NCI-H1417 (cell line): ENCODE measurements at places on chromosomes 6 and 20.

- no peak for DNase-seq
These were observed 153.0 kb downstream of the BCAS1 start for GRCh38 chr20:53917145-53918019.

DNA sequence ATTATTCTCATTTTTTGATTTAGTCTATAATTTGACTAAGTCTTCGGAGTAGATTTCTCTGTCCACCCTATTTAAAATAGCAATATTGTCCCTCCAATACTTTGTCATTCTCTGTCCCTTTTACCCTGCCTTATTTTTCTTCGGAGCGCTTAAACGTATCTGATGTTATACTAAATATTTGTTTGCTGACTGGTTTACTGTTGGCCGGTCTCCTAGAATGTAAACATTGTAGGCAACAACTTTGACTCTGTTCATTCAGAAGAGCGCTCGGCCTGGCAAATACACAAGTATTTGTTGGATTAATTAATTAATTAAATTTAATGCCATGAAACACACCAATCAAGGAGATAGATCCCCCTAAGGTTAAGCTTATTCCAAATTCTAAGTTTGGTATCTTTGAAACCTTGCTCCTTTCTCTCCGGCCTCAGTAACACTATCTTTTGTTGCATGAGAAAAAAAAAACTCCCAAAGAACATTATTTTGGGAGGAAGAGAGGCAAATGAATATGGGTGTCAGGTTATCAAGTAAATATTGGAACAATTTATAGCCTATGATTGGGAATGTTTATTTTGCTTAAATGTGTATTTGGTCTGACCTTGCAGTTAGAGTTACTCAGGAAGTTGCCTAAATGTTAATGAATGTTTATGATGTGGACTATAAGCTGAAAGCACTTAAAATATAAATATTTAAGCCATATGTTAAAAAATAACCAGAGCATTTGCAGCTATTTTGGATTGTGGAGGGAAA is 231.1 kb downstream of the SOX4 start:
- peak; percentile 19 for DNase-seq

DNA sequence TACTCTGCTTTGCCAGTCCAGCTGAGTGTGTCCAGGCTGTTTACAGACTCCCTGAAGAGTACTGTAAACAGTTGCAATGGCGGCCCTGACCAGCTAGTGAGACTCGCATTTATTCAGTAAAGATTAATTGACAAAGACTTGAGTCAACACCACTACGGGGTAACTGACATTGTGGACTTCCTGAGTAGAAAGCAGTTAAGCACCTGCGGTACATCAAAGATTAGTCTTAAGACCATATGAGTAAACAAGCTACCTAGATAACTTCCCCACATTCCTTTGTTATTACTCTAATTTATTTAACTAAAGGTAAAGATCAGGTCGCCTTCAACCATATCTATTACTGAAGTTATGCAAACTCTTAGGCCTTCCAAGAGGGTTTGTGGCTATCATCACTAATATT is 12.6 kb downstream of the VPS52 start:
- DNase-seq = no peak

- no peak for DNase-seq
These were observed 95.6 kb downstream of the SNAP25 start for GRCh38 chr20:10314198-10314597.

GRCh38 chr20:35432430-35432735 is 5.6 kb downstream of the GDF5 start:
- no peak for DNase-seq

DNA sequence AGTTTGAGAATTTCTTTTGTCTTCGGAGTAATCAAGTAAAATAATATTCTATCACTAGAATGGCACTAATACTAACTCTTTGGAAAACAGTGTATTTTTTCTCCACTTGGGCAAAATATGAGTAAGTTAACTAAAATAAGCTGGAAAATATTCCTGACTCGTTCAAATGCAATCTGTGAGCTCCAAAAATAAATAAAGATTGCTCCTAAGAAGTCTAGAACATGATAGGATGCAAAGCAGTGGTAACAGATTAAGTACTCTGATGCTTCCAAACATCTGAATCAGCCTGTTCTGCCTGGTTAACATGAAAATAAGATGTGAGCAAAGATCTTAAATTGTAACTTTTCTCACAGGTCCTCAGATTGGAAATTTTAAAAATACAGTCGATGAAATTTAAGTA is 285.1 kb upstream of the ID4 start:
- no peak for DNase-seq

- no peak for DNase-seq
These were observed at the start of gene CST9L for GRCh38 chr20:23568320-23568970. Gene CST9L, minus strand, starts transcription at chr20:23568484. Its CDS starts 34 bp downstream, at chr20:23568450.

GRCh38 chr20:61806995-61807394 is 258.7 kb downstream of the TAF4 start:
- DNase-seq = no peak

DNA sequence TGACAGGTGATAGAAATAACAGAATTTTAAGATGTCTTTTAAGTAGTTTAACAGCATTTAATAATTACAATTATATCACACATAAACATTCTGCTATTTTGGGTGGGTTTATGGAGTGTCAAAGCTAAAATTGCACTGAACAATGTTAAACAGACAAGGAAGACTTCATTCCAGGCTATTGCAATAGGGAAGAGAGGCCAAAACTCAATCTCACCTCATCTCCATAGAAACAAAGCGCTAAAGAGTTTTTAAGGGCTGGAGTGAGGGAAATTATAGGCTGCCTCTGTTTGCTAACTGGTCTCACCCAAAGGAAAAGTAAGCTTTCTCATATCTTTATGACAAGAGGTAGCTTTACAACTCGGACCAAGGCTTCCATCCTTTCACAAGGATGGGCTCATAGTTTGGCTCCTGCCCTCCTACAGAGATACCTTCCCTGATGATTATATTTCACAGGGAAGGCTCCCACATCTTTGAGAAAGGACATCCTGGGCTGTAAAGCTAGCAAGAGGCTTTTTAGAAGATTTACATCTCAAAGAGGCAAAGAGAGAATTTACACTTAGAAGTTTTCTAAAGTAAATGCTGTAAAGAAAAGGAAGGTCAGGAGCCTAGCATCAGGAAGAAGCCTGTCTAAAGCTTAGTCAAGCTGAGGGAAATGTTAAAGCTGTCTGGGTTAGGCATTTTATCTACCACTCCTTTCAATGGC is 350.2 kb upstream of the IMPG1 start:
- DNase-seq = no peak

DNA sequence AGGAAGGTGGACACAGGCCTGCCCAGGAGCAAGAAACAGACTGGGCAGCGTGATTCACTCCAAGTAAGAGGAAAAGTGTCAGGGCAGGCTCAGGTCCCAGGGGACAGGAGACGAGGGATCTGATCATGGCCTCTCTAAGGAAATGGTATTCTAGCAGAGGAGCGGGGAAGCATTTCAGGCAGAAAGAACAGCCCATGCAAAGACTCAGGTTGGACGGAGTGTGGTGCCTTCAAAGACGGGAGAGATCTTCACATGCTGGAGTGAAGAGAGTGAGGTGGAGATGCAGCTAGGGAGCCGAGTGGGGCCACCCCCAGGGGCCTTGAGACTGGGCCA is 161.1 kb downstream of the SYCP2 start:
- DNase-seq = no peak
